HepG2 (cell line): ENCODE measurements at places on chromosomes 6 and 20. TPM values are rescaled to one million over a fixed set of nuclear protein-coding genes. Genes with fewer than 3 reads are reported as not detected.

UST gene
- total RNA-seq: 0.27 and 0.70 TPM in 2 replicates

RSPH9 gene
- 0.04 TPM in 1 of 2 replicates, not detected in the other for total RNA-seq

CGA gene
- total RNA-seq: not detected in 2 replicates

FABP7 gene
- total RNA-seq: not detected in 2 replicates

ACOT8 gene
- total RNA-seq: 31.4 and 39.1 TPM in 2 replicates

GRCh38 chr20:56945057-56945456 is 316.0 kb downstream of the TFAP2C start:
- H3K27ac ChIP-seq: no peak overlapping the region
- H3K4me3 ChIP-seq: no peak overlapping the region
- H3K27me3 ChIP-seq: peaks cover 67% of the 10 kb centered on the region
- no peaks in the 10 kb centered on the region for H3K4me1 ChIP-seq

DNA sequence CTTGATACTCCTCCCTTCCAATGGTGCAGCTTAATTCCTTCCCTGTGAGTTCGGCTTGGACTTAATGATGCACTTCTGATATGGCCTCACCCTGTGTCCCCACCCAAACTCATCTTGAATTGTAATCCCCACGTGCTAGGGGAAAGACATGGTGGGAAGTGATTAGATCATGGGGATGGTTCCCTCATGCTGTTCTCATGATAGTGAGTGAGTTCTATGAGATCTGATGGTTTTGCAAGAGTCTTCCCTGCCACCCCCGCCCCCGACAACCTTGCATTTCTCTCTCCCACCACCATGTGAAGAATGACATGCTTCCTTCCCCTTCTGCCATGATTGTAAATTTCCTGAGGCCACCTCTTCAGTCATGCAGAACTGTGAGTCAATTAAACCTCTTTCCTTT is 50.3 kb upstream of the HLA-G start:
- no peak for DNase-seq
- H3K4me3 ChIP-seq: no peak overlapping the region
- H3K4me1 ChIP-seq: no peaks in the 10 kb centered on the region
- no peaks in the 10 kb centered on the region for H3K27me3 ChIP-seq

GRCh38 chr6:1496836-1497760 is 107.7 kb downstream of the FOXF2 start:
- no peak for DNase-seq
- no peak overlapping the region for H3K4me3 ChIP-seq
- H3K27ac ChIP-seq: no peak overlapping the region
- no peaks in the 10 kb centered on the region for H3K36me3 ChIP-seq
- no peaks in the 10 kb centered on the region for H3K4me1 ChIP-seq
- peaks cover 60% of the 10 kb centered on the region for H3K27me3 ChIP-seq
